ENCODE measurements at places on chromosomes 5 and 9.

DNA sequence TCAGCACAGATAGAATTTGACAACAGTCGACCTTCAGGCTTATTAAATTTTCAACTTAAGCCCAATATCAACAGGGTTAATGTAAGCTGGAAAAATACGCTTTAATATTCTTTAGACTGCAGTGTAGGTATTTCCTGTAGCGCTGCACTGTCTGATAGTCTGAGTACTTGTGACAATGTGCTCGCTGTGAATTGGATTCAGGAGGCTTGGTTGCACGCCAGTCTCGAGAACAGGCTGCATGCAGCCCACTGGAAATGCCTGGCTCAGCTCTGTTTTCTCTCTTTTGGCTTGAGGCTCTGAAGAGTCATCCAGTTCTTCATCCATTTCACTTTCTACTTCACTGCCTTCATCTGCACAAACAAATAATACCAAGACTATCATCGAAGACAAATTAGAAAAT is 300.9 kb downstream of the RFX3 start:
- no peak for DNase-seq

GRCh38 chr5:573976-574375 is 38.2 kb upstream of the CEP72 start:
- no peak for DNase-seq

- no peak for DNase-seq
Measured at GRCh38 chr5:94945656-94946055, 327.2 kb downstream of the SLF1 start.

DNA sequence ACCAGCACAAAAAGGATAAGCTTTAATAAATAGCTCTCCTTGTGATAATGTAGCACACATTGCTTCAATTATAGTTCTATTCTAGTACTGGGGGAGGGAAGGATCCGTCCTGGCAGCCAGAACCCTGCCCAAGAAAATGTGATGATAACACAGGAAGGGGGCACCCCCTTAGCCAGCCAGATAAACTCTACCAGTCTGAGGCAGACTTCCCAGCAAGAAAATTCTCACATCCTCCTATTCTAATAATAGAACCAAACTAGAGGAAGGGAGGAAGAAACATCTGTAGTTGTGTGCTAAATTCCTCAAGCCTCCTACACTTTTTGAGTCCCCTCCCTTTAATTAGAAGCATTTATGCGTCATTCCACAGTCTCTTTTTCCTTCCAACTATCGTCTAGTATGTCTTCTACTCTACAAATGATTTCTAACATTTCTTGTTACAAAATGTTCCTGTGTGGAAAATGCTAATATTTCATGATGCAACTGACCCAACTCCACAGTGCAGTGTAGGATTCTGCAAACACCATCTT is 261.0 kb downstream of the SEMA5A start:
- DNase-seq = no peak

DNA sequence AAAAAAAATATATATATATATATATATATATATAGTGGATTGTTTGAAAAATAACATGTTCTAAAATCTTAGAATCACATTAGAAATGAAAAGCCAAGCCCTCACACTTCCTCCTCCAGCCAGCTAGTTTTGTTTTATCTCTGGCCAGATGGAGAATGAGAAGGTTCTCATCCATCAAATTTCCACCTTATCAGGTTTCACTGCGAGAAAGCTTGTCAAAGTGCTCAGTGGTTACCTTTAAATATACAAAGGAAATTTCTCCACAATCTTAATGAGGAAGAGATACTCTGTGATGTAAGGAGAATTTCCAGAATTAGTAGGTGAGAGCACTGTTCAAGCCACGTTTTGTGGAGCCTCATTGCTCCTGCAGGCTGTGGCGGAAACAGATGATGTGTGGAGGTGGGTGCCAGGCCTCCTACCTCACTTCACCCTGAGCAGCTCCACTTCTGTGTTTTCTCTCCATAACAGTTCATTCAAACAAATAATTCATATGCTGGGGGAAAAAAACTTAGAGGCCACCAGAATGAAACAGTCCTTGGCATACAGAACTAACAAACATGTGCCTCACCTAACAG is 71.9 kb downstream of the CDK5RAP2 start:
- no peak for DNase-seq

DNA sequence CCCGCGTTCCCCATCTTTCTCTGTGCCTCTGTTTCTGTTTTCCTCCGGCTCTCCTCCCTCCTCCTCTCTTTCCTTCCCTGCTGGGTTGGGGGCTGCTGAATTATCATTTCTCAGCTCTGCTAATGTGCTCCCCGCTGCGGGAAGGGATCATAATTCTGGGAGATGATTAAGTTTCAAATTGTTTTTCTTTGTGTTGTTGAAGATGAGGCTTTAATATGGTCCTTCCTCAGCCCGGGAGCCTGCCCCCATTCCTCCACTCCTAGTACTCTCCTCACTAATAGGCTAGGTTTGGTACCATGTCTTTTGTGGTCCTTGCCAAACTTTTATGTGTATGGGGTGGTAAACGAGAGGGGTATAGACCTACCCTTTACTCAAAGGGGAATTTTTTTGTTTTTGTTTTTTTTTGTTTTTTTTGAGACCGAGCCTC is 5.7 kb upstream of the PCDH1 start:
- no peak for DNase-seq

DNA sequence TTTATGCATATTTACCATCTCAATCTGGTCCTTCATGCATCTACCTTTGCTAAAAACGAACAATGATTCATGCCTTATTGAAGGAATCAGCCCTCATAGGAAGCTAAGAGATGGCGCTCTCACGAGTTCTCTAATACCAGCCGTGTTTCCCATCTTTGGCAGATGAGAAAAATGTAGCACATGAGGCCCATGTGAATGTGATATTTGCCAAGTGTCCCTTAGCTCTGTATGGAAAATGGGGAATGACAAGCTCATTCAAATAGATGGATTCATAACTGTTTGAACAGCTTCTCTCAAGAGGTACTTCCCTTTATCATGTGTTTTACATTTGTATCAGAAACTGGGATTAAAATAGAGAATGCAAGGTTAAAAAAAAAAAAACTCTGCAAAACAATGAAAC is 66.1 kb downstream of the TTC39B start:
- no peak for DNase-seq

DNA sequence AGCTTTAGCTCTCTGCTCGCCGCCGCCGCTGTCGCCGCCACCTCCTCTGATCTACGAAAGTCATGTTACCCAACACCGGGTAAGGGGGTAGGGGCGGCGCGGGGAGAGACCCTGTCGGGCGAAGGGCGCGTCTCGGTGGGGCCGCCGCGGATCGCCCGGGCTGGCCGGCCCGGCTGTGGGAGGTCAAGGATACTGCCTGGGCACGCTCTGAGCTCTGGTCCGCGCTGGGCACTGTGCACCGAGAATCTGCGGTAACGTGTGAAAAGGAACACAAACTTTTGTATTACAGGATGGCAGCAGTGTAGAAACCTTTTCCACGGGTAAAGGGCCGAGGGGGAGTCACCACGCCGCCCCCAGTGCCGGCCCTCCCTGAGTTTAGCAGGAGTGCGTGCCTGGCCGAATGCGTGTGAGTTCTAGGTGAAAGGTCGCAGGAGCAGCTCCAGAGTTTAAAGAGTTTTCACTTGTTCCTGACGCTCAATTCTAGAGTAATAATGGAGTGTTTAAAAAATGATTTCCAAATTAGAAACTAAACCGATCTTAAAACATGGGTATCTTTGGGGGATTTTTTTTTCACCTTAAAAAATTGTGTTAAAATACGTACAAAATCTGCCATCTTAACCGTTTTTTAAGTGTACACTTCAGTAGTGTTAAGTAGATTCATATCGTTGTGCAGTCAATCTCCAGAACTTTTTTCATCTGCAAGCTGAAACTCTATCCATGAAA is at the start of gene HSDL2:
Gene HSDL2 (plus strand): TSS at position 7 of the 723 bp plus-strand sequence. CDS start 56 bp downstream, at position 63.
- DNase-seq = peak; percentile 17

GRCh38 chr9:131937451-131937850 is 142.2 kb downstream of the MED27 start:
- DNase-seq = peak; percentile 34

DNA sequence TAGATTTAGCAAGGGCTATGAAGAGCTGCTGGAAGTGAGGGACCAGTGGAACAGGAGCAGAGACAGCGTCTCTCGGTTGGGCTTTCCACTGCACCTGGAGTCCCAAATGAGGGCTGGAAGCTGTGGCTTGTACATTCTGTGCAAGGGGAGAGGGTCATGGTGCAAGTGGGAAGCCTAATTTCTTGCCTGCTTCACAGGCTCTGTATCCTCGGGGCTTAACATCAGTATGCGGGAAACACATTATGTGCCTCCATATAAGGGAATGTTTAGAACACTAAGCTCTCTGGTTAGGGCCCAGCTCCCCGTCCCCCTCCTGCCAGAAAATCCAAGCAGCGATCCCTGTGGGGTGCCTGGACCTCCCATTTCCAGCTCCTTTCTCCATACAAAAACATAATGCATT is 89.0 kb upstream of the NIPAL4 start:
- DNase-seq = no peak

GRCh38 chr5:33364406-33364805 is 76.4 kb upstream of the TARS1 start:
- no peak for DNase-seq

DNA sequence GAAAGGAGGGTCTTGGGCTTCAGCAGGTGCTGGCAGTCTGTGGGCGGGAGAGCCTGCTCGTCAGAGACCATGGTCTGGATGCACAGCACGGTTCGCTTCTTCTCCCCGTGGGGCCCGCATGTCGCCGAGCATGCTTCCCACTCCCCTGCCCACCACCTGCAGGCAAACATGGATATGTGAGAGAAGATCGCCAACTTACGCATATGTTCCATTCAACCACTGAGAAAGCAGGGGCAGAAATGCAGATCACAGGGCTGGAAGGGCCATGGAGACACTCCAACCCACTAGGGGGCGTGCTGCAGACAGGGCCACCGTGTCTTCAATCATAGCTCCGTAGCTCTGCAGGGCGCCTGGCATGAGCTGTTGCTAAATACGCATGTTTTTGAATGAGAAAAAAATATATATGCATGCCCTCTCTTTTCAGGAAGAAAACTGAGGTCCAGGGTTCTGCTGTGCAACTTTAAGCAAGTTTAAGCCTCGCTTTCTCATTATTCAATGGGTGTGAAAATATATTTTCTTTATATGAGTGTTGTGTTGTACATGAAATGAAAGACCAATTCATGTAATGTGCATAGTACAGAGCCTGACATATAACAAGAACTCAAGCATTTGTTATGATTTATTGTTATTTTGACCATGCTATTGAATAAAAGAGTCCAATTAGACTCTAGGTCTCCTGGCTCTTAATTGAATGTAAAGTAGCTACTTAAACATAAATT is 148.0 kb downstream of the TARS1 start:
- no peak for DNase-seq

GRCh38 chr5:60541980-60542379 is 158.0 kb downstream of the DEPDC1B start:
- no peak for DNase-seq
